Breast epithelium (tissue), 4 donors: ENCODE measurements at places on chromosomes 13 and 19. TPM values are rescaled to one million over a fixed set of nuclear protein-coding genes. Genes with fewer than 3 reads are reported as not detected.

DNA sequence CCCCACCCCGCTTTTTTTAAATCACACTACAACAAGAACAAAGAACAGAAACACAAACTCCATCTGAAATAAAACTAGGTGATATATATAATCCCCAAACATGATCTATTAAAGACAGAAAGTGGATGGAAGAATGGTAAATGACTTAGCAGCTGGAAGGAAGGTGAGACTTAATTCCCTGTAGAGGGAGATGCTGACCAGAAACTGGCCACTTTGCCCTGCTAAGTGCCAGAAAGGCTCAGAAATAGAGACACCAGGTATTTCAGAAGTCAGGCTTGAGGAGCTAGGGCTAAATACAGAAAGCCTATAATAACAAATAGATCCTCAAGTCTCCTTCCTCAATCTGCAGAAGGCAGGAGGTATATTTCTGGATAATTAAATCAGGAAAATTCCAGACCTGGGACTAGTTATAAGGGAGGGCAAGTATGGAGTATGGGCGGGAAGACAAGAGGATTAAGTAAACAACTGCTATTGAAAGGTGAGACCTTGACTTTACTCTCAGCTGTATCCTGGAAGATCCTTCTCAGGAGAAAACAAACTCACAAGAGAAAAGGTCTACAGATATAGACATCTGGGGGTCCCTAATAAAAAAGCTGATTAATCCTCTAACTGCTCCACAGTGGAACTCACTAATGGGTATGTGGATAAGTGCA, 32.2 kb downstream of the MTRF1 start:
- H3K27me3 ChIP-seq = no peaks in the 10 kb centered on the region
- DNase-seq = no peak
- H3K27ac ChIP-seq = no peak overlapping the region
- no peak overlapping the region for H3K4me3 ChIP-seq

GRCh38 chr19:408441-408901, 476 bp downstream of the C2CD4C start:
- H3K27me3 ChIP-seq = peaks cover 13% of the 10 kb centered on the region
- no peak overlapping the region for H3K27ac ChIP-seq
- peak overlapping the region; percentile 41 for H3K4me3 ChIP-seq
- H3K4me1 ChIP-seq = peaks cover 6% of the 10 kb centered on the region
- no peak for DNase-seq

GRCh38 chr13:75724752-75725517, 88.8 kb downstream of the LMO7 start:
- no peak for DNase-seq
- no peaks in the 10 kb centered on the region for H3K27me3 ChIP-seq
- H3K36me3 ChIP-seq = no peaks in the 10 kb centered on the region
- no peak overlapping the region for H3K27ac ChIP-seq
- H3K4me1 ChIP-seq = no peaks in the 10 kb centered on the region

- no peak overlapping the region for H3K4me3 ChIP-seq
- H3K4me1 ChIP-seq = no peaks in the 10 kb centered on the region
- H3K27ac ChIP-seq = no peak overlapping the region
- no peaks in the 10 kb centered on the region for H3K36me3 ChIP-seq
- no peak for DNase-seq
- H3K27me3 ChIP-seq = no peaks in the 10 kb centered on the region
Measured at GRCh38 chr13:29498426-29499040, 97.0 kb downstream of the SLC7A1 start.

Gene KLK14
- not detected for total RNA-seq
